ENCODE measurements at places on chromosomes 5 and 9. TPM values are rescaled to one million over a fixed set of nuclear protein-coding genes. Genes with fewer than 3 reads are reported as not detected.
A peak's percentile ranks its signal among the peaks of the same experiment; 100 is the strongest.

Gene FGFR4
- 29.3 TPM for total RNA-seq

DNA sequence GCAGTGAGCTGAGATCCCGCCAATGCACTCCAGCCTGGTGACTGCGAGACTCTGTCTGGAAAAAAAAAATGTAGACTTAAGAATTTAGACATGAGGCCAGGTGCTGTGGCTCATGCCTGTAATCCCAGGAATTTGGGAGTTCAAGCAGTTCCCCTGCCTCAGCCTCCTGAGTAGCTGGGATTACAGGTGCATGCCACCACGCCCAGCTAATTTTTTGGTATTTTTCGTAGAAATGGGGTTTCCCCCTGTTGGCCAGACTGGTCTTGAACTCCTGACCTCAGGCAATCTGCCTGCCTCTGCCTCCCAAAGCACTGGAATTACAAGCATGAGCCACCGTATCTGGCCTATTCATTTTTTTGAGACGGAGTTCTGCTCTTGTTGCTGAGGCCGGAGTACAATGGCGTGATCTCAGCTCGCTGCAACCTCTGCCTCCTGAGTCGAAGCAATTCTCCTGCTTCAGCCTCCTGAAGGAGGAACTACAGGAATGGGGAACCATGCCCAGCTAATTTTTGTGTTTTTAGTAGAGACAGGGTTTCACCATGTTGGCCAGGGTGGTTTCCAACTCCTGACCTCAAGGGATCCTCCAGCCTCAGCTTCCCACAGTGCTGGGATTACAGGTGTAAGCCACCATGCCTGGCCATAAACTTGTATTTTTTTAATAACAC, 14.0 kb downstream of the DDX46 start:
- DNase-seq: no peak

DNA sequence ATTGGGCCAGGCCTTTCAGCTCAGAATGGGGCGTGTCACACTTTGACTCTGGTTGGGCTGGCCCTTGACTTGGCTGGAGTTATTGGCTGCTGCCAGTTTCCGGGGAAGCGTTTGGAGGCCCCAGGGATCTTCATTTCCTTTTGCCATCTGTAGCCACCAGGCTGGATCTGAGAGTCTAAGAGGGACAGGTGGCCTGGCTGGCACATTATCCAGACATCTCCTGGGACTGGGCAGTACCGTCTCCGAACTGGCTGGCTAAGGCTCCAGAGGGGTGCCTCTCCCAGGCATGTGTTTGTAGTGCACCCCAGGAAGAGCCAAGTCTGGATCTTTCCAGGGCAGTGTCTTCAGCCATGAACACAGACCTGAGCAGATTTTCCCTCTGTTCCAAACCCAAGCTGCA, 9.7 kb upstream of the JADE2 start:
- DNase-seq: no peak

Gene SAPCD2
- total RNA-seq: 16.1 TPM

GRCh38 chr5:137486707-137487106, 12.4 kb downstream of the SPOCK1 start:
- DNase-seq: peak; percentile 71

GRCh38 chr5:177195307-177195952, 61.9 kb downstream of the NSD1 start:
- DNase-seq: peak; percentile 77

DNA sequence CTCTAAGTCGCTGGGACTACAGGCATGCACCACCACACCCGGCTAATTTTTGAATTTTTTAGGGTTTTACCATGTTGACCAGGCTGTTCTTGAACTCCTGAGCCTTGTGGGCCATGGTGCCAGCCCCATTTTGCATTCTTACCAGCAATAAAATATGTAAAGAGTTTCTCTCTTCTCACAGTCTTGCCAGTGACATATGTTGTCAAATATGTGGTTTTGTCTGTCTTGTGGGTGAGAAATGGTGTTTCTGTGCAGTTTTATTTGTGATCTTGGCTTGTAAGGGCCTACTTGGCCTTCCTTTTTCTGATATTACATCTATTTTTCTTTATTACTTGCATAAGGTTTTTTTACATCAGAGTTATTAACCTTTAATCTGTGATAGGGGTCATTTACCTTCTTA, 47.1 kb downstream of the SPIN1 start:
- DNase-seq: no peak

GRCh38 chr5:18970000-18970399, 1018.0 kb downstream of the CDH18 start:
- DNase-seq: no peak

- DNase-seq: no peak
Observed at GRCh38 chr5:134112726-134113362, 1.6 kb upstream of the TCF7 start.

DNA sequence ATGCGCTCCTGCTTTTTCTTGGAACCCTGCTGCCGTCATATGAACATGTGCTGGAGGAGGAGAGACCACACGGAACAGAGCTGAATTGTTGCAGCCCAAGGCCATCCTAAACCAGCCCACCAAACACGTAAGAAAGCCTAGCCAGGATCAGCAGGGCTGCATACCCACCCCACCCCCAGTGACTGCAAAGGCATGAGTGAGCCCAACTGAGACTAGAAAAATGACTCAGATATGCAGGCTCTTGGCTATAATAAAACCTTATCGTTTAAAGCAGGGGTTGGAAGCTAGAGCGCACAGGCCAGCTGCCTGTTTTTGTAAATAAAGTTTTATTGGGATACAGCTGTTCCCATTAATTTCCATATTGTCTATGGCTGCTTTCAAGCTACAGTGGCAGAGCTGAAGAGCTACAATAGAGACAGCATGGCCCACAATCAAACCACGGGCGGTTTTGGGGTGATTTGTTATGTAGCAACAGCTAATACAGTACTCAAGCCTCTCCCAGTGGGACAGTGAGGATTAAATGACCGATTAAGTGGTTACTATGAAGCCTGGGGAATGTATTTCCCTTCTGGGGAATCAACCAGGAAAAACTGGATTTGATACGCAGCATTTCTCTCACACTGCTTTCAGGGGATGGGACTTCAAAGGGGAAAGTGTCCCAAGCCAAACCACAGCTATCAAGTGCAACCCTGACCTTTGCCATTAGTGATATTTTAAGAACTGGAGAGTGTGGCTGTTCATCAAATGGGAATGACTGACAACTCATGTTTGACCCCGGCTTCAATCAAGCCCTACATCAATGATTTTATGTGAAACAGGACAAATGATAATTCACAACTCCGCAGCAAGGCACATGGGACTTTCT, 6.3 kb downstream of the SHB start:
- peak; percentile 89 for DNase-seq

GRCh38 chr5:95812074-95812471, 10.5 kb downstream of the GLRX start:
- no peak for DNase-seq

Gene GARIN3
- not detected for total RNA-seq
